ENCODE measurements at places on chromosomes 3 and 15.

DNA sequence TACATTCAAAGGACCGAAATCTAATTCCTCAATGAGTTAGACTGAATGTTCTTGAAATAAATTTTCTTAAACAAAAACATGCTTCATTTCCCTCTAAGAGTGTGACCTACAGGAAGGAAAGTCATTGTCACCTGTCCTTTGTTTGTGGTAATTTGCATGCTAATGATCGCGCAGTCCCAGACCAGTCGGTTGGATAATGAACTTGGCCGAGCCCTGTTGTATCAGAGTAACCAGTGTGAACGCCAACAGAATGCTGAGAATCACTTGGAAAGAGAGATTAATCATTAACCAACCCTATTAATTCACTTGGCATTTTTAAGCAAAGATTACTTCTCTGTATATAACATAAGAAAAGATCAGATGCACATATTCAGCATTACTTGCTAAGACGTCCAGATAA, 8.1 kb upstream of the ARNT2 start:
- no peak for DNase-seq

GRCh38 chr3:100117093-100117492, 2.8 kb upstream of the FILIP1L start:
- DNase-seq = no peak

- DNase-seq = no peak
Measured at GRCh38 chr3:165521131-165521871, 315.9 kb downstream of the BCHE start.

- no peak for DNase-seq
Measured at GRCh38 chr3:56759532-56759931, 42.2 kb downstream of the ARHGEF3 start.

DNA sequence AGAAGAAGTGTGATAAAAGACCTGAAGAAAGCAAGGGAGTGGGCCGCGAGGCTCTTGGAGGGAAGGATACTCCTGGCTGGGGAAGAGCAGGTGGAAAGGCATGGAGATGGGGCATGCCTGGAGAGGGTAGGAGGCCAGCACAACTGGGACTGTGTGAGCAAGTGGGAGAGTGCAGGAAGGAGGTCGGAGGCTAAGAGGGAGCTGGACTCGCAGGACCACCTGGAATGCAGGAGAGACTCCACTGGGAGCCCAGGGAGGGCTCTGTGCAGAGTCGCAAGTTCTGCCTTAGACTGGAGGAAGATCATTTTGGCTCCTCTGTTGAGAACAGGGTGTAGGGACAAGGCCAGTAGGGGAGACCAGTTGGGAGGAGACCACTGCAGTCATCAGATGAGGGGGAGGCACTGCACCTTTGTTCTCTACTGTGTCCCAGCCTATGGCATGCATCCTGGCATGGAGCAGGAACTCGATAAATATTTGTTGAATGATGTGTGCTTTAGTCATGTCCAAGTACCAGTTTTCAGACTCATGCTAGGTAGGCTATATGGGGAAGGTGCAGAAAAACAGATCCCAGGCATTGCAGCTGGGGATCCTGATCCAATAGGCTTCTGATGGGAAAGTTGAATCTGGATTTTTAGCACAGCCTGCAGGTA, 13.7 kb downstream of the FAM107A start:
- DNase-seq = no peak

- no peak for DNase-seq
Measured at GRCh38 chr15:72801590-72802325, 18.2 kb upstream of the ADPGK start.

GRCh38 chr3:10570196-10570946, 65.0 kb upstream of the ATP2B2 start:
- no peak for DNase-seq

DNA sequence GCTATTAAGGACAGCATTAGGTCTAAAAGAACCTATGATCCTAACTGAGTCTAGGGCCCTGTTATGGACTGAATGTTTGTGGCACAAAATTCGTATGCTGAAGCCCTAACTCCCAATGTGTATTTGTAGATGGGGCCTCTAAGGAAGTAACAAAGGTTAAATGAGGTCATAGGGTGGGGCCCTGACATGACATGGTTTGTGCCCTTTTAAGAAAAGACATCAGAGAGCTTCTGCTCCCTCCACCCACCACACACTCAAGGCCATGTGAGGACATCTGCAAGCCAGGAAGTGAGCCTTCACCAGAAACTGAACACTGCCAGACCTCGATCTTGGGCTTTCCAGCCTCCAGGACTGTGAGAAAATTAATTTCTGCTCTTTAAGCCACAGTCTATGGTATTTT, 49.2 kb downstream of the PHC3 start:
- no peak for DNase-seq

- no peak for DNase-seq
Measured at GRCh38 chr3:139846729-139847128, 88.3 kb upstream of the CLSTN2 start.
